Stimulated activated CD4-positive, alpha-beta T cell treated with anti-CD3 and anti-CD28 coated beads, Interleukin-4, amount 100 ng/mL, for 4 hours (primary cell): ENCODE measurements at places on chromosomes 16 and 17.

DNA sequence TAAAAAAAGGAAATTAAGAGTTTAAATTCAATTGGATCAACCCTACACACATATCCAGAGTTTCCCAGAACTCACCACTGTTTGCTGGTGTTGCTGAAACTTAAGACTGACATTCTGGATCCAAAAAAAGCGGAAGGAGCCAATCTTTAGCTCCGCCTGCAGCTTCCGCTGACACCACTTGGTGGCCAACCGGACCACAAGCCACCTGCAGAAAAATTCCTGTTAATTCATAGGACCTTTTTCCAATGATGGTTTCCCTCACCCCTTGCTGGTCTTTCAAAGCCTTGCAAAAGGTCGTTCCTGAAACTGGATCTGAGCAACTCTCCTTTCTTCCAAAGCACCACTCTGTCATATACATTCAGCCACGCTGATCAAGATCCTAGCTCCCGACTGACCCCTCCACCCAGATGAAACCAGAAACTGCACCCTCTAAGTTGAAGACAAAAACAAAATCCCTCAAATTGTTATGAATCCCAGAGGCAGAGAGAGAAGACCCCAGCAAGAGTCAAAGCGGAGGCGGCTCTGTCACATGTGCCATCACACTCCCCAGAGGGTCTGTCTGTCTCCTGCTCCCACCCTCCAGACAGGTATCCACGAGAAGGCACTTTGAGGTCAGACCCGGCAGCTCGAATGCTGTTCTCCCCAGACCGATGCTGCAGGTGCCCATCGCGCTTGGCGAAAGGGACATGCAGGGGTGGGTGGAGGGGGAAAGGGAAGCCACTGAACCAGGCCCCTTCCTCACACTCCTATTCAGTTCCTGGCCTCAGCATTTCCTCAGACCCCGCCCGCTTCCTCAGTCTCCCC, 773 bp downstream of the BLTP2 start:
- no peak for DNase-seq

- no peak for DNase-seq
These were observed 6.8 kb downstream of the OR1F1 start for GRCh38 chr16:3194792-3195191.

GRCh38 chr16:88599092-88599733, 29.0 kb downstream of the ZC3H18 start:
- DNase-seq = no peak

GRCh38 chr17:75463603-75464002, 7.2 kb downstream of the TMEM94 start:
- DNase-seq = no peak

DNA sequence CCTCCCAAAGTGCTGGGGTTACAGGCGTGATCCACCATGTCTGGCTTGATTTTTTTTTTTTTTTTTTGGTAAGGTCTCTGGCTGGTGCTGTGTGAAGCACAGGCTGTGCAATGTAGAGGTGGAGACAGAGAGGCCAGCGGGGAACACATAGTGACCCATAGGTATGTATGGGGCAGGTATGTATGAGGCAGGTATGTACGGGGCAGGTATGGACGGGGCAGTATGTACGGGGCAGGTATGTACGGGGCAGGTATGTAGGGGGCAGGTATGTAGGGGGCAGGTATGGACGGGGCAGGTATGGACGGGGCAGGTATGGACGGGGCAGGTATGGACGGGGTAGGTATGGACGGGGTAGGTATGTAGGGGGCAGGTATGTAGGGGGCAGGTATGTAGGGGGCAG, 5.0 kb downstream of the RPL3L start:
- no peak for DNase-seq

DNA sequence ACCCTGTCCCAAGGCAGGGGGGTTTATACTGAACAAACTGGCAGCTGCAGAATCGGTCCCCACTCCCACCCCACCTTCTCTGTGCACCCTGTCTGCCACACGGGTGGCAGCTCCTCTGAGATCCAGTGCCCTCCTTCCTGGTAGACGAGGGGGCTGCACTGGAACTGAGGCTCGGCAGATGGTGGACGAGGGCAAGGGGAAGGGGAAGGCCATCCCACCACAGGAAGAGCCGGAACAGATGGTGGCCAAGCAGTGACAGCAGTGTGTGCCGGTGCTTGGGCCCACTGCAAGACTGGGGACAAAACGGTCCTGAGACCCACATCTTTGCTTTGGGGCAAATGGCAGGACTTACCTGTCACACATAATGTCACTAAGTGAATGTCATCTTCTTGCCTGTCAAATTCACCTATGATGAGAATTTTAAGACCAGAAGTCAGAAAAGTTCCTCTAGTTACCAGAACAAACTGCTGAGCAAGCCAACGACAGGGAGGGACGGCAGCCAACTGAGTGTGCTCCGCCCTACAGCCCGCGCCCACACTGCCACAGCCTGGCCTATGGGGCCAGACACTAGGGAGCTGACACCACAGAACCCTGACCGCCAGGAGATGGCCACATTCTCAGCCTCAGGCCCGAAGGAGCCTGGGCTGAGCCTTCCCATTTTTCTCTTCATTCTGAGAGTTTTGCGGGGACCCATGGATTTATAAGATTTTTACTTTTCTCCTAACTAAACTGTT, 14.4 kb downstream of the NTAN1 start:
- DNase-seq = no peak

- no peak for DNase-seq
These were observed 181.1 kb downstream of the SNX29 start for GRCh38 chr16:12157517-12158093.
